ENCODE measurements at places on chromosomes 6 and 20.

DNA sequence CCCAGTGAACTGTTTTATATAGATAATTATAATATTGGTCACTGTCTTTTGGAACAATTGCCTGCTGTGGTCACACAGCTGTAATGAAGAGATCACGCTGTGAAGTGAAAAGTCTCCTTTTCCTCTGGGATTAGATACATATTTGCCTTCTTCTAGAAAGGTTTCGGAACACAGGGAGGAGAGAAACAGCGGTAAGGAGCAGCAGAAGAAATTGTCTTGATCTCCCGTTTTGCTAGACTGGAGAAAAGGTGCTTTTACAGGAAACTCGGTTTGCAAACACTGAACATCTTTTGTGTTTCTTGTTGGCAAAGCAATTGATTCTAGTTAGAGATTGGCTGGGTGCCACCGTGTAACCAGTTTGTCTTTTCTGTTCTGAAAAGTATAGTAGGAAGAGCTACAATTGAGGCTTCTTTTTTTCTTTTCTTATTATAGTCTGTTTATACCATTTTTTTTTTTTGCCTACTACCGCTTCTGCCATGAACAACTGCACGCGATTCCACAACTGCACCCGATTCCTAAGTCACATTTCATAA lies 404.1 kb upstream of the ID4 start:
- DNase-seq: no peak

DNA sequence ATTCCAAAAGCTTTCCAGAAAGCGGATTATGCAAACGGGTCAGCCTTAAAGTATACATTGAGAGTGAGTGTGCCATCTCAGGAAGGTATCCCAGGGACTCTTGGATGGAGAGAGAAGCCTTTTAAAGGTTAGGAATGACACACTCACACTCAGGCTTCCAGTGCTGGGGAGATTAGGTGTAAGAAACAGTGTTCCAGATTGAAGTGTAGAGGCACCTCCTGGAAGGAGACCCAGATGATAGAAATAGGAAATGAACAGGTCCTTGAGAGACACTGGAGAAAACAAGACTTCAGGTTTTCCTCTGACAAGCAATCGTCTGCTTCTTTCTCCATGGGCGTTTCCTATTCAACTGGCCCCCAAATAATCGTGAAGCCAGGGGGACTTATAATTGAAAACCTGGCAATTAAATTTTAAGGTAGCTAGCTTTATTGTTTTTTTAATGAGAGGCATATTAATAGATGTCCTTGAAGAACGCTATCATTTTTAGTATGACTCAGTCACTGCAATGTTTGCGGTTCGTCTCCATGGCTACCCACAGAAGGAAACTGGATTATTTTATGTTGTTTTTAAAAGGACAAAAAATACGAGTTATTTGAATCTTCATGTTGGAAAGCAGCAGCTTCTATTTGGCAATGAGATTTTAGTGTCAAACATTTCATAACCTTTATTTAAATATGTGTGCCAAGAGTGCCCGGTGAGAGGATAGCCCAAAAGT lies 85.3 kb downstream of the TRMT6 start:
- no peak for DNase-seq

- DNase-seq: no peak
These were observed 10.0 kb downstream of the REV3L start for GRCh38 chr6:111472933-111473435.

DNA sequence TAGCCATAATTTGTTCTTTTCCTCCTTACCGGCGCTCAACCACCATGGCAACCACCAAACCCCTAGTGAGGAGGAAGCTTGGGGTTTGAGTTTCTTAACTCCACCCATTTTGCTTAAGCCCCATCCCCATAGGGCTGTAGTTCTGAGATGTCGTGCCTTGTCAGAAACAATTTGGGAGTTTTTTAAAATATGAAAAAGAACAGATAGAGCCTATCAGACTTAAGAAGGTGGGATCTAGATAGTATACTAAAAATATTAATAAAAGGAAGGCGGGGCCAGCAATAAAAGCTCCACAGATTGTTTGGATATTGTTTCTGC lies 5.6 kb downstream of the BRD2 start:
- DNase-seq: no peak

- DNase-seq: no peak
These were observed 51.6 kb upstream of the PMEPA1 start for GRCh38 chr20:57761413-57761734.

DNA sequence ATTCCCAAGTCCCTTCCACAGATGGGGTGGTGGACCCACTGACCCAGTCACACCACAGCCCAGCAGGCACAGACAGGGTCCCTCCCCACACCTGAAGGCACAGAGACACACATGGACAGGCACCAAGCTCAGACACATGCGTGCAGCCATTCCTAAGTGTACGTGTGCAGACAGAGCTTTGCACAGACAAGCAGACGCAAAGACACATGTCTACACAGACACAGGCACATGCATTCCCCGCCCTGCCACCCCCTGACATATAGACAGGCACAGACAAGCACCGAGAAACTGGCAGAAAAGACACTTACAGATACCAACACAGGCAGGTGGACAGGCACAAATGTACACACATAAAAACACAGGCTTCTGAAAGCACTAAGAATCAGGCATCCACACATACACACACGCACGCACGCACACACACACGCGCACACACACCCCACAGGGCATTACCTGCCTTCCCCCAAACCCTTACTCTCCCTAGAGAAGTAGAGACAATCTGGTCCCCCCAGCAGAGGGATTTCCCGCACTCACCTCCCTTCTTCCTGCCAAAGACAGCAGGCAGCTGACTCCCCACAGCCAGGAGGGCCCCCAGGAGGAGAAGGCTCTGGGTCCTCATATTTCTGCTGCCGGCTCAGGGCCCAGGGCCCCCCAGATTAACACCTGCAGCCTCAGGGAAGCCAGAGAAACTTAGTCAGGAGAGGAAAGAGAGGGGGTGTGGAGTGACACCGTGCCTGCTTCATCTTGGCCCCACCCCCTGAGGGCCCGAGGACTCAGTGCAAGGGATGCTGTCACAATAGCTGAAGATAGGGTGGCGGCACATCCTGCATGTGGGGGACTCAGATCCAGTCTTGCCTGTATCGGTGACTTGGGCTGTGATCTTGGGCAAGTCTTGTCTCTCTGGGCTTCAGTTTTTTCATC lies at the start of gene WFDC5:
Gene WFDC5 (minus strand): TSS at position 710 of the 921 bp plus-strand sequence. CDS start 91 bp downstream, at position 619.
- DNase-seq: no peak

- DNase-seq: no peak
These were observed 514 bp upstream of the TSHZ2 start for GRCh38 chr20:52971498-52972189.

DNA sequence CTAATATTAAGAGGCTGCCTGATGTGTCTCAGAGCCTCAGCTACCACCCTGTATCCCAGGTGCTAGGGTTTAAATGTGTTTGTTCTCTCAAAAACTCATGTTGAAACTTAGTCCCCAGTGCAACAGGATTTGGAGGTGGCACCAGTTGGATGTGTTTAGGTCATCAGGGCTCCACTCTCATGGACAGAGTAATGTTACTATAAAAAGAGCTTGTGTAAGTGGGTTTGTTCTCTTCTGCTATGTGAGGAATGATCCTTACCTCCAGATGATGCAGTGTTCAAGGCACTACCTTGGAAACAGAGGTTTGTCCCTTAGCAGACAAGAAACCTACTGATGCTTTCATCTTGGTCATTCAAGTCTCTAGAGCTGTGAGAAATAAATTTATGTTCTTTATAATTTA lies 164.9 kb upstream of the EPHA7 start:
- no peak for DNase-seq

DNA sequence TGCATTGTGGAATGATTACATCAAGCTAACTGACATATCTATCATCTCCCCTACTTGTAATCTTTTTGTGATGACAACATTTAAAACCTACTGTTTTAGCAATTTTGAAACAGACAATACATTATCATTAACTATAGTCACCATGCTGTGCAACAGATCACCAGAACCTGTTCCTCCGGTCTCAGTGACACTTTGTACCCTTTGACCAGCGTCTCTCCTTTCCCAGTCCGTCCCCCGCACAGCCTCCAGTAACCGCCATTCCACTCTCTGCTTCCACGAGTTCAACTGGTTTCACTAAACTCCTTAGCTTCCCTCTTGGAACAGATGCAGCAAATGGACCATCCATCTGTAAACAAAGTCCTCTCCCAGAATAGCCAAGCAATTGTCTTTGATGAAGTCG lies 21.8 kb downstream of the LRP11 start:
- DNase-seq: no peak

GRCh38 chr20:63167918-63168520 lies 47.9 kb downstream of the YTHDF1 start:
- DNase-seq: no peak

DNA sequence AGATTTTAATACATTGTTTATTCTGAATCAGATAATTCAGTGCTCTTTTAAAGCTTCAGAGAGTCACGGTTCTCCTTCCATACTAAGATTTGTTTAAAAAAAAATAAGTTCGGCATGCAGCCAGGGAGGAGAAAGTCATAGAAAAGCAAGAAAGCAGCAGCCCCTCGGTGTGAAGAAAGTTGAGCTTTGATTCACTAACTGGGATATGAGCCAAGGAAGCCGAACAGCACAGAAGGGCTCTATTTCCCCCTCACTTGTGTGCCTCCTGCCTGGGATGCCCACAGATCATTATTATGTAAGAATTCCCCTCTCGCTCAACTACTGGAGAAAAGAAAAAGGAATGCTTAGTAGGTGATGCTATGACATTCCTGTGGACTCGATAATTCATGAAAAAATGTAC lies 69.3 kb upstream of the SYNJ2 start:
- DNase-seq: no peak

DNA sequence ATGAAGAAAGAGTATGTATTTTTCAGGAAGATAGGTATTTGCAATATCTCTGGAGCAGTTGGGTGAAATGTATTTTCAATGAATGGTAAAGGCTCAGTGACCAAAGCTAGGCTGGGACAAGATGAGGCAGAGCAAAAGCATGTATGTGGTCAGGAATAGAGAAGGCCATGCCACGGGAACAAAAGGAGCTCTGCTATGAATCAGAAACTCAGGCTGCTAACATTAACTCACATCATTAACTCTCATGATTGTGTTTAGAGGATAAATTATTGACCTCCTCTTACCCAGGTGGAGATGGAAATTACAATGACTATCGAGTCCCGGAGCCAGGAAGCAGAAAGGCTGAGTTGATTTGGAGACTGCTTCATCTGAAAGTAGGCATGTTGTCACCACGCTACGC lies 220.2 kb downstream of the FUT9 start:
- DNase-seq: no peak

DNA sequence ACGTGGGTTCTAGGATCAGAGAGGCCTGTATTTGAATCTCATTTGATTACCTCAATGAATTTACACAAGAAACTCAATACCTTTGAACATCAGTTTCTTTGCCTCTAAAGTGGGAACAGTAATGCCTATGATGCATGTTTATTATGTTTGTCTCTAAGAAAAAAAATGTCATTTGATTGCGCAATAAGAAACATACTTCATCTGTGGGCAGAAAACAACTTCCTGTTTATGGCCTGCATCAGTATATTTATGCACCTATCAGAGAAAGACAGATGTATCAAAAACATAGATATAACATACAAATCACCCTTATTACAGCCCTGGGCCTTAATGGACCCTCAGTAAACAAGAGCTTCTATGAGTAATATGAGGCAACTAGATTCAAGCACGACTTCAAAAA lies 516.4 kb upstream of the ARID1B start:
- no peak for DNase-seq

GRCh38 chr20:20606050-20606449 lies 106.4 kb downstream of the RALGAPA2 start:
- DNase-seq: no peak

DNA sequence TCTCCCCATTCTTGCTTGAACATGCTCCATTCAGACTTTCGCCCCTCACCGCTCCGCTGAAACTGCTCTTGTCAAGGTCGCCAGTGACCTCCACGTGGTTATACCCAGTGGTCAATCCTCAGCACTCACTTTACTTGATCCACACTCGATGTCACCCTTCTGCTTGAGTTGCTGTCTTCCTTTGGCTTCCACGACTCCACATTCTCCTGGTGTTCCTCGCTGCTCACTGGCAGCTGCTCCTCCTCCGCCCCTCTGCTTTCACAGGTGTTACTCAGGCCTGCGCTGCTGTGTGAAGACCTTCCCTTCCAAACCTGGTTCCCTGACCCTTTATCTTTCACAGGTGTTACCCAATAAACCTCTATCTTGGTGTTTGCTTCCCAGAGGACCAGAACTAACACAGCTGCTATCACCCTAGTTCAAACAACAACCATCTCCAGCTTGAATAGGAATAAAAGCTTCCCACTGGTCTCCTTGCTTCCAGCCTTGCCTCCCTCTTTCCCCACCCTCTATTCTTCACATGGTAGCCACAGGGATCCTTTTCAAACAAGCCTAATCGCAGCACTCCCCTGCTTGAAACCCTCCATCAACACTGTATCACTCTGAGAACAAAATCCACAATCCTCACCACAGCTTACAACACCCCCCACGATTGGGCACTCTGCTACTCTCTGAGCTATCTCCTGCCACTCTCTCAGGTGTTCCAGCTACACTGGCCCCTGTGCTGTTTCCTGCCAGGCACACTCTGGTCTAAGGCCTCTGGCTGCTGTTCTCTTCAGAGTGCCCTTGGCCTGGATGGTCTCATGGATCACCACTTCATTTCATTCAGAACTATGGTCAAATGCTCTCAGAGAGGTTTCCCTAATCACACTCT lies 10.7 kb downstream of the PPIL1 start:
- DNase-seq: no peak

GRCh38 chr20:32839227-32839981 lies 19.3 kb upstream of the EFCAB8 start:
- no peak for DNase-seq

DNA sequence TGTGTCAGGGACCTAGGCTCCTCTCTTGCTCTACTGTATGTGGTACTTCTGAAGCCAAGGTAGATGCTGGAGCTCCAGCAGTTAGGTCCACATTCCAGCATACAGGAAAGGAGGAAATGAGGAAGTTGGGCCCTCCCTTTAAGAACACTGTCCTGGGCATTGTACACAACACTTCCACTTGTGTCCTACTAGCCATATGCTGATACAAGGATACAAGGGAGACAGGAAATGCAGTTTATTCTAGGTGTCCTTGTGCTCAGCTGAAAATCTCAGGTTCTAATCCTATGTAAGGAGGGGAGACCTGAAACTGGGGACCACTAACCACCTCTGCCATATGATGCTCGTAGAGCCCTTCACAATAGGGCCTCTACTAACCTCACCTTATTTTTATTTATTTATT lies 4.2 kb downstream of the TRIB3 start:
- no peak for DNase-seq

DNA sequence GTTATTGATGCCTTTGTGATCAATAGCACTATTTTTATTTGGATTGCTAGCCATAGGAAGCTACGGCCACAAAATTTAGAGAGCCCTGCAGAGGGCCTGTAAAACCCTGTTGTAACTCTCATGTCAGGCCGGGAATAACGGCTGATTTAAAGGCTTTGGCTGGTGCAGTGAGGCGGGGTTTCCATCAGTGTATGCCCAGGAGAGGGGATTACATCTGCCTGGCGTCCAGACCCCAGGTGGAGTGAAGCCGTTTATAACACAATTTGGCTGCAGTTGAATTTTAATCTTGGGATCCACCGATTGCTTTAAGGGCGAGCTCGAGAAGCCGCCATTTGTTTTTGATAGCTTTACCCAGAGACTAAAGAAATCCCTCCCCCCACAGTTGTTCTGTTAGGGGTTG lies 29.1 kb upstream of the APCDD1L start:
- no peak for DNase-seq

- DNase-seq: no peak
These were observed 46.6 kb downstream of the CDH22 start for GRCh38 chr20:46261456-46262253.

All from CD4-positive, alpha-beta T cell treated with Interferon alpha-2 for 1 hour (primary cell).